Esophagus squamous epithelium (tissue), 5 donors: ENCODE measurements at places on chromosomes 1 and 21.

DNA sequence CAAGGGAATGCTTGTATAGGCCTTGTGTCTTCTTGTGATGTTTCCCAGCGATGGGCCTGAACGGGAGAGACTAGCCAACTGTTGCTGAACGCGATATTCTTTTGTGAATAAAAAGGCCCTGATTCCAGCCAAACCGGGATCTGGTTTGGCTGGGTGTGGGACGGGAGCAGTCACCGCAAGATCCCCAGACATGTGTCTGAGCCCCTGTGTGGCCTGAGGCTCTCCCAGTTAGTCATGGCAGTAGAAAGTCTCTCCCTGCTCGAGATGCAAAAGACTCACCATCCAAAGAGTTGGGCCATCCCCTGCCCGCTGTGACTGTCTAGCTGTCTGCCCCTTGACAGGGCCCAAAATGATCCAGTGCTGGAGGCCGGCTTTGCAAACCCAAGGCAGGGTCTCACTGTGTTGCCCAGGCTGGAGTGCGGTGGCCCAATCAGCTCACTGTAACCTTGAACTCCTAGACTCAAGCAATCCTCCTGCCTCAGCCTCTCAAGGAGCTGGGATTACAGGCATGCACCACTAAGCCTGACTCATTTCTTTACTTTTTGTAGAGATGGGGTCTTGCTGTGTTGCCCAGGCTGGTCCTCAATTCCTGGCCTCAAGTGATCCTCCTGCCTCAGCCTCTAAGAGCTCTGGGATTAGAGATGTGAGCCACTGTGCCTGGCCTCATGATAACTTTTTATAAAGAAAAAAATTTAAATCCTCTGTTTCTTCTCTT lies 56.4 kb downstream of the KIF26B start:
- DNase-seq, result no peak

DNA sequence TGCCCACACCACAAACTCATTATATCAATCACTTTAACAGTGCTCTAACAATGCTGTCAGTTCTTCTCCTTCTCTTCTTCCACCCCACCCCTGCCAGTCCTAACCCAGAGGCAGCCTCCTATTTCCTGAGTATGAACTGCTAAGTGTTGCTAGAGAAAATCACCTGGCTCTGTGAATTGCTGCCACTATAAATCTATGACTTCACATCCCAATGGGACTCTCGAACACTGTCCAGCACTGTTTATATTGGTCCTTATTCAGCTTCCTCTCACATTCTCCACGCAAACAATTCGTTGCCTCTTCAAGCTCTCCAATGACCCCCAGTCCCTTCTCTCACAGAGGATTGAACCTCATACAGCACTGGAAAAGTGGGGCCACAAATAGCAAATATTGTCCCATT lies 27.0 kb upstream of the USH2A start:
- no peak for DNase-seq

GRCh38 chr21:45557616-45558043 lies 15.4 kb upstream of the SLC19A1 start:
- no peak for DNase-seq

- DNase-seq, result no peak
Measured at GRCh38 chr1:23650344-23650990, 41.1 kb upstream of the RPL11 start.

- no peak for DNase-seq
Measured at GRCh38 chr1:20721117-20722061, 3.6 kb upstream of the KIF17 start.

GRCh38 chr21:43204638-43205037 lies 35.8 kb downstream of the CRYAA start:
- no peak for DNase-seq

- no peak for DNase-seq
Measured at GRCh38 chr1:199307496-199308264, 668.8 kb downstream of the PTPRC start.

GRCh38 chr21:33802481-33802880 lies 113.1 kb downstream of the ATP5PO start:
- DNase-seq, result no peak

DNA sequence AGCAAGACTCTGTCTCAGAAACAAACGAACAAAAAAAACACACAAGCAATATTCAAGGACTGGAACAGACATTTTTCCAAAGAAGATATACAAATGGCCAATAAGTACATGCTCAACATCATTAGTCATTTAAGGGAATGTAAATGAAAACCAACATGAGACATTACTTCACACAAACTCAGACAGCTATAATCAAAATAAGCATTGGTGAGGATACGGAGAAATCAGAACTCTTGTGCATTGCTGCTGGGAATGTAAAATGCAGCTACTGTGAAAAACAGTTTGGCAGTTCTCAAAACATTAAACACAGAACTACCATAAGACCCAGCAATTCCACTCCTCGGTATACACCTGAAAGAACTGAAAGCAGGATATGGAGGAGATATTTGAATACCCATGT lies 15.4 kb downstream of the NOL9 start:
- DNase-seq, result no peak

DNA sequence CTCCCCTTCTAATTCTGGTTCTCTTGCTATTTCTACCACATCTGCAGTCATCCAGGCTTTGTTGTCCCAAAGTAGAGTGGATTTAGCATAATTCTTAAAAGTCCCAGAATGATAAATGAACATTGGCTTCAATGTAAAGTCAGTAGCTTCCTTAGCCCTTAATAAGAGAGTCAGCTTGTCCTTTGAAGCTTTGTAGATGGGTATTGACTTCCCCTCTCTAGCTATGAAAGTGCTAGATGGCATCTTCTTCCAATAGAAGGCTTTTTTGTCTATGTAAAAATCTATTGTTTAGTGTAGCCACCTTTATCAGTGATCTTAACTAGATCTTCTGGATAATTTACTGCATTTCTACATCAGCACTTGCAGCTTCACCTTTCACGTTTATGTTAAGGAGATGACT lies 181.4 kb upstream of the B3GALT2 start:
- no peak for DNase-seq

DNA sequence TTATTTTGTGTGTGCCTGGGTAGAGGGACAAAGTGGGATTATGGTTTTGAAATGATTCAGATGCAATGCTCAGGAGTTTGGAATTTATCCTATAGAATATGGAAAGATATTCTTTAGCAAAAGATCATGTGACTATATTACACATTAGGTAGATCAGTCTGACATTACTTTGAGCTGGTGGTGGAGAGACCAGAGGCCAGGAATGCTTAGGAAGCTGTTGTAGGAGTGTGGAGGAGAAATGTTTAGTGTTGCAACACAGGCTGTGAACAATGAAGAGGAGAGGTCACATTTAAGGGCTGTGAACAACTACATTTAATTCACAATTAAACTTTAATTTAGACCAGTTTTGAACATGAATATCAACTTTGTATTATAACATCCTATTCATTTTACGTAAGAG lies 45.3 kb upstream of the PODN start:
- no peak for DNase-seq

- DNase-seq, result no peak
Measured at GRCh38 chr1:9798236-9799130, 25.3 kb downstream of the CLSTN1 start.

DNA sequence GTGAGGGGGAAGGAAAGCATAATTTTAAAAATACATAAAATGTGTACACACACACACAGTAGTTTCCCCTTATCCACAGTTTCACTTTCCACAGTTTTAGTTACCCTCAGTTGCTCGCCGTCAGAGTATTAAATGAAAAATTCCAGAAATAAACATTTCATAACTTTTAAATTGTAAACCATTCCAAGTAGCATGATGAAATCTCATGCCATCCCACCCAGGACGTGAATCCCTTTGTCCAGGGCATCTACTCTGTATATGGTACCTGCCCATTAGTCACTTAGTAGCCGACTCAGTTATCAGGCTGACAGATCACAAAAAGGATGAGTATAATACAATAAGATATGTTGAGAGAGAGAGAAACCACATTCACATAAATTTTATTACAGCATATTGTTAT lies 36.2 kb downstream of the EPS15 start:
- no peak for DNase-seq

- no peak for DNase-seq
Measured at GRCh38 chr1:26820784-26821269, 5.7 kb upstream of the ZDHHC18 start.

GRCh38 chr1:95171270-95172245 lies 54.4 kb downstream of the TLCD4 start:
- no peak for DNase-seq

- DNase-seq, result no peak
Measured at GRCh38 chr1:78570539-78570938, 49.7 kb upstream of the IFI44L start.

GRCh38 chr21:43892984-43893535 lies 28.0 kb downstream of the AGPAT3 start:
- no peak for DNase-seq

DNA sequence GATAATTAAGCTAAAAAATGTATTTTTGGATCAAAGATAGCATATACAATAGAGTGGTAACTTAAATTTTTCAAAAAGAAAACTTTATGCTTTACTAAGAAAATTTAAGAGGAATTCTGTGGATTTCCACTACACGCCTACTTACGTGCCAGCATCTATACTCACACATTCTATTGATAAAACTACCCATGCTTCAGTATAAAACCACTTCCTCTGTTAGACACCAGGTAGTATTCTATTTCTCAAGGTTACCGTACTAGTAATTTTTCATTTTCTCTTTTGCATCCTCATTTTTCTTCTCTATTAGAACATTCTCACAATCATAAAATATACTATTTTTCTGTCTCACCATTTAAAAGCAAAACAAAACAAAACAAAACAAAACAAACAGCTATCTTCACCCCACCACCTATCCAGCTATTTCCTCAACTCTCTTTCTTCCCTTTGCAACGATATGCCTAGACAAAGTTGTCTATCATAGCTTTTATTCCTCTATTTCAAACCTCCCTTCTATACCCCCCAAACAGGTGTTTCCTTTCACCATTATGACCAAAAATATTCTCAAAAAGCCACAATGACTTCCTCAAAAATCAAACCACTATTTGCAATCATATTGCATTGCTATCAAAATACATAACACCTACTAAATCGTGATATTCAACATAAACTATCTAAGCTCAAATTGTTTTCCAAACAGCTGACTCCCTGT lies 1652.0 kb downstream of the MRPL39 start:
- DNase-seq, result no peak

DNA sequence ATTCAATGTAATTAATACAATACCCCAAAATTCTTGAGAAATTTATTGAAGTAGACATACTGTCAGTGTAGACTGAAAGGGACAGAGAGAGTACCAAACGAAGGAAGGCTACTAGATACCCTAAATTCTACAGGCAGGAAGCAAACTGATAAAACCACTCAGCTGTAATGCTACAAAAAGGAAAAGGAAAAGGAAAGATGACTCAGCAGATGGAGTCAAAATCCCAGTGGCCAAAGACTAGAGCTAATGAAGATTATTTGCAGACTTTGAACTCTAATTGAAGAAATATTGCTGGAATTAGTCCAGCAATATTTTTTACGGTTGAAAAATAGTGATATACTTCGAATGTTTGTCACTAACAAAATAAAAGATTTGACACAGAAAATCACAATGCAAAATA lies 671.9 kb downstream of the BRINP3 start:
- DNase-seq, result no peak

DNA sequence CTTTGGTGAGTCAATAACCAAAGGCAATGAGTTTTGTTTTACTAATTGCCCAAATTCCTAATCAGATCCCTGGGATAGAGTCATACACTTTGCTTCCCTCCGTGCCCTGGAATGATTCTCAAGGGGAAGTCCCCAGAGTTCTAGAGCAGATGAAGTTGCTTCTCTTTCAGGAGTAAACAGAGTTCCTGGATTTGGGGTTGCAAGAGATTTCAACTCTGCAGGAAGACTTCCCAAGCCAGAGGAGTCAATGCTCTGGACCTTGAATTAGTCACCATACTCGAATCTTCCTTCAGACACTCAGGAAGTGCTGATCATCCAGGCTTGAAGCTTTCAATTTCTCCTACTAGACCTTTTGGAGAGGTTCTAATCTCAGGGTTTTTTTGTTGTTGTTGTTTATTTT lies 39.6 kb downstream of the FCER1A start:
- DNase-seq, result no peak

- DNase-seq, result no peak
Measured at GRCh38 chr1:115661157-115661556, 19.4 kb downstream of the VANGL1 start.

GRCh38 chr1:67582625-67583461 lies 102.2 kb upstream of the GADD45A start:
- no peak for DNase-seq

- no peak for DNase-seq
Measured at GRCh38 chr1:29521811-29522580, 285.7 kb downstream of the PTPRU start.

GRCh38 chr1:181662606-181663005 lies 179.3 kb downstream of the CACNA1E start:
- DNase-seq, result no peak

GRCh38 chr1:44973645-44974044 lies 12.8 kb downstream of the EIF2B3 start:
- DNase-seq, result no peak

- DNase-seq, result no peak
Measured at GRCh38 chr1:11674488-11674887, 6.5 kb downstream of the MAD2L2 start.

DNA sequence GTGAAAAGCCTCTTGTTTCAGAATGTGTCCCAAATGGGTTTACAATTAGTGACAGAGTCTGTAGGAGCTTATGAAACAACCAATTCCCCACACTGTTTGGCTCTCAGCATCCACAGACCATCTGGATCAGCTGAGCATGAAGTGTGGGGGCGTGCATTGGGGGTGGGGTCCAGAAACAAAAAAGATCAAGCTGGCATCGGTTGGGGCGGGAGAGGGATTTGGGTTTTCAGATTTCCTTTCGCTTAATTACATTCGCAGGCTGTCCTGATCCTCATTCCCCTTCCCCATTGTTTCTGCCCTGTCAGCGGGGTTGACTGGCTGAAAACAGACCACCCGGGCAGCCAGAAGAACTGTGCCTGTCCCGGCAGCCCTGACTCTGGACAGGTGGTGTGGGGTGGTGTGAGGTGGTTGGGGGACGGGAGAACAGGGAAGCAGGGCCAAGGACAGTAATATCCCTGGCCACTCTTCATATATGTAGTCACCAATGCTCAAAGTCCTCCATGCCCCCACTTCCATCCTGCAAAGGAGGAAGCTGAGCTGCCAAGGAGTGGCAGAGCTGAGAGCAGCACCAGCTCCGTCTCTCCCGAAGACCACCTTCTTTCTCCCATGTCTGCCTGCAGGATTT lies 92.0 kb downstream of the IER5 start:
- DNase-seq, result no peak

DNA sequence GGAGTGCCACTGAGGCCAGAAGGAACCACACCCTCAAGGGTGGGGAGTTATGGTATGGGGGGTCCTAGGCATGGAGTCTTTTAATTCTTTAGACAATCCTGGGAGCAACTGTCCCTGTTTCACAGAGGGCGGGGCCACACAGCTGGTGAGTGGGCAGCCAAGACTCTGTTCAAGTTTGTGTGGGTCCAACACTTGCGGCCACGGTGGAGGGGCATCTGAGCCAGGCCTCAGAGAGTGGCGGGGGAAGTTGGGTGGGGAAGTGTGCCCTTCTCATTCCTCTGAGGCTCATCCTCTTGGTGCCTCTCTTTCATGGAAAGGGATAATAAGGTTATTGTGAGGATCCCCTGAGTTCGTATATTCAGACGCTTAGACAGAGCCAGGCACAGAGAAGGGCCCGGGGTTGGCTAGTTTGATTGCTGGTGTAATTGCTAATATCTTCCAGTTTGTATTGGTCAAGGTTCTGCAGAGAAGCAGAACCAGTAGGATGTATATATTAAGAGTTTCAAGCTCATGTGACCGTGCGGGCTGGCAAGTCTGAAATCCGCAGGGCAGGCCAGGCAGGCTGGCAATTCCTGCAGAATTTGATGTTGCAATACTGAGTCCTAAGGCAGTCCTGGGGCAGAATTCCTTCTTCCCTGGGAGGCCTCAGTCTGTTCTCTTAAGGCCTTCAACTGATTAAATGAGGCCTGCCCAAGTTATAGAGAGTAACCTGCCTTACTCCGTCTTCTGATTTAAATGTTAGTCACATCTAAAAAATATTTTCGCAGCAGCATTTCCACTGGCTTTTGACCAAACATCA lies 15.9 kb downstream of the PCSK9 start:
- DNase-seq, result no peak
